Smooth muscle cell of bladder (primary cell): ENCODE measurements at places on chromosomes 12 and 14. TPM values are rescaled to one million over a fixed set of nuclear protein-coding genes. Genes with fewer than 3 reads are reported as not detected.

The FOXA1 gene
- total RNA-seq = 0.09 TPM in 1 of 2 replicates, not detected in the other

The EPYC gene
- 0.09 TPM in 1 of 2 replicates, not detected in the other for total RNA-seq

The CDK4 gene
- total RNA-seq = 140 and 210 TPM in 2 replicates

The HHIPL1 gene
- total RNA-seq = 4.4 and 7.9 TPM in 2 replicates

The MYF5 gene
- total RNA-seq = not detected in 2 replicates

The KCNC2 gene
- total RNA-seq = not detected in 2 replicates

The PTPN6 gene
- total RNA-seq = under 0.01 and 0.09 TPM in 2 replicates

The COX8C gene
- not detected in 2 replicates for total RNA-seq

The AMDHD1 gene
- total RNA-seq = 0.14 and 0.37 TPM in 2 replicates

The SLCO1B1 gene
- not detected in 2 replicates for total RNA-seq

The KLHL33 gene
- total RNA-seq = 0.14 and 0.18 TPM in 2 replicates

The MUCL1 gene
- total RNA-seq = not detected in 2 replicates

The SLC38A6 gene
- total RNA-seq = 58.6 and 108 TPM in 2 replicates

The KRT7 gene
- 16.1 and 53.3 TPM in 2 replicates for total RNA-seq

The NINJ2 gene
- total RNA-seq = 1.8 and 3.1 TPM in 2 replicates

The OR4Q2 gene
- total RNA-seq = not detected in 2 replicates

The TDG gene
- total RNA-seq = 14.9 and 19.1 TPM in 2 replicates

The METAP2 gene
- 73.4 and 82.7 TPM in 2 replicates for total RNA-seq

The GDF11 gene
- 1.6 and 2.8 TPM in 2 replicates for total RNA-seq

The CD163 gene
- total RNA-seq = not detected in 2 replicates

The ADAM21 gene
- total RNA-seq = 0.14 and 0.55 TPM in 2 replicates

The OR4K13 gene
- not detected in 2 replicates for total RNA-seq

The B4GALNT3 gene
- total RNA-seq = under 0.01 TPM in 1 of 2 replicates, not detected in the other

The KRT79 gene
- total RNA-seq = not detected in 2 replicates

The NAB2 gene
- 26.6 and 39.9 TPM in 2 replicates for total RNA-seq

The CLEC4A gene
- total RNA-seq = 0.28 and 0.65 TPM in 2 replicates

The NTF3 gene
- 0.09 and 0.28 TPM in 2 replicates for total RNA-seq

The TAS2R42 gene
- total RNA-seq = not detected in 2 replicates

The C2CD5 gene
- 11.8 and 14.4 TPM in 2 replicates for total RNA-seq

The GALNT16 gene
- 0.85 and 1.4 TPM in 2 replicates for total RNA-seq

The GALNT9 gene
- 0.14 and 0.28 TPM in 2 replicates for total RNA-seq

The ASIC1 gene
- 2.1 and 4.6 TPM in 2 replicates for total RNA-seq

The AGAP2 gene
- total RNA-seq = 0.14 and 0.28 TPM in 2 replicates

The P2RX7 gene
- 0.65 and 1.7 TPM in 2 replicates for total RNA-seq

The AQP6 gene
- total RNA-seq = under 0.01 TPM in 1 of 2 replicates, not detected in the other

The RNASE12 gene
- not detected in 2 replicates for total RNA-seq

The BATF gene
- total RNA-seq = not detected in 2 replicates

The HOXC5 gene
- total RNA-seq = not detected in 2 replicates

The TSPAN19 gene
- not detected in 2 replicates for total RNA-seq

The CISTR gene
- total RNA-seq = not detected in 2 replicates

The TRPV4 gene
- 1.6 and 2.6 TPM in 2 replicates for total RNA-seq

The NFKBIA gene
- total RNA-seq = 123 and 138 TPM in 2 replicates

The OTOGL gene
- total RNA-seq = 0.09 and 0.14 TPM in 2 replicates

The TTC9 gene
- under 0.01 TPM in 2 replicates for total RNA-seq

The C14orf39 gene
- total RNA-seq = not detected in 2 replicates
